ENCODE measurements at places on chromosomes 12 and 14. TPM values are rescaled to one million over a fixed set of nuclear protein-coding genes. Genes with fewer than 3 reads are reported as not detected.

GRCh38 chr14:63460680-63461369 lies 82.4 kb downstream of the PPP2R5E start:
- H3K36me3 ChIP-seq: peaks cover 2% of the 10 kb centered on the region
- DNase-seq: no peak
- no peaks in the 10 kb centered on the region for H3K27me3 ChIP-seq
- no peak overlapping the region for H3K4me3 ChIP-seq
- peak overlapping the region; percentile 34 for H3K27ac ChIP-seq
- H3K4me1 ChIP-seq: no peaks in the 10 kb centered on the region

GRCh38 chr12:57735952-57736740 lies 2.4 kb downstream of the AGAP2 start:
- peak; percentile 69 for DNase-seq
- peaks cover 7% of the 10 kb centered on the region for H3K27me3 ChIP-seq
- H3K4me1 ChIP-seq: peaks cover 12% of the 10 kb centered on the region

DNA sequence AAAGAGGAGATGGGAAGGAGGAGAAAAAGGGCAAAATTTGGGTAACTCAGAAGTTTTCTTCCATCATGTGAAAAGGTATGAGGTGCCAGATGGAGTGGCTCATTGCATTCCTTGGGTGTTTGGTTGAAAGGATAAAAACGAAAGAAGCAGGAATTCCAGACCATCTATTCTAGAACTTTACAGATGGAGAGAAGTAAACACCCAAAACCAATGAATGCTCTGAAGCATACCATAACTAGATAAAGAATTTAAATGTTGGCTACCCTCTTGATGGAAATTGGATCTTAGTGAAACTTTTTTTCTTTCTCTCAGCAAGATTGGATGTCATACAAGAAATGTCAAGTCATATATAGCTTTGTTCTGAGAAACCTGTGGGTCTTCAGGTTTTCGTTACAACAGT lies 175.6 kb upstream of the FAR2 start:
- no peaks in the 10 kb centered on the region for H3K27me3 ChIP-seq
- no peak overlapping the region for H3K27ac ChIP-seq
- H3K36me3 ChIP-seq: no peaks in the 10 kb centered on the region
- no peak for DNase-seq
- H3K4me3 ChIP-seq: no peak overlapping the region

DNA sequence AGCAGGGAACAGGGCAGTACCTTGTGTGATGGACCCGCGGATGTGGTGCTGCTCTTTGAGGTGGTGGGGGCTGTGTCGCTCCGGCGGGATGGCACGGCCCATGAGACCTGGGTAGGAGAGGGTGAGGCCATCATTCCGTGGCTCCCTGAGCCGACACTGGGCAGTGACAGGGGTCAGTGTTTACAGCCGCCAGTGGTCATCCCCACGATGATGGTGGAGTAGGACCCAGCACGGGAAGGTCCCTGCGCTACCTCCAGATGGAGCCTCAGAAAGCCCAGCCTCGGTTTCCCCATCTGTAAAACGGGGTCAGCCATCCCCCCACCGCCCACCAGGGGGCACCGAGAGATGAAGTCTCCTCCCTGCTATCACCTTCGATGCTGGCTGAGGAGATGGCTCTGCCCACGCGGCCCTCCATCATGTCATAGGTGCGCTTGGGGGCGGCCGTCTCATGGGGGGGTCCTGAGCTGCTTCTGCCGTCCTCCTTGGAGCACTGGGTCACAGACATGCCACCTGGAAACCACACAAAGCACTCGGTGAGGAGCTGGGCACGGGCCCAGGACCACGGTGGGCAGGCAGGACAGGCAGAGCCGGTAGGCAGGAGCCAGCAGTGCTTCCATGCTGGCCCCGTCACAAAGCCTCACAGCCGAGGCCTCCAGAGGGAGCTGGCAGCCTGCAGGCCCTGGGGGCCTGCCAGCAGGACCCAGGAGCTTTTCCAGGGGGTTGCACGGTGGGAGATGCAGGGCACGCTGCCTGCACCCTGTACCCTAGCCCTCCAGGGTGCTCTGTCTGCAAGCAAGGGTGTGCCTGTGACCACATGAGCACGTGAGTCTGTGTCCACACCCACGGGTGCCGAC lies 53.1 kb downstream of the RFLNA start:
- no peak overlapping the region for H3K4me3 ChIP-seq
- H3K4me1 ChIP-seq: no peaks in the 10 kb centered on the region
- H3K36me3 ChIP-seq: peaks cover 3% of the 10 kb centered on the region
- DNase-seq: no peak
- H3K27ac ChIP-seq: no peak overlapping the region
- H3K27me3 ChIP-seq: no peaks in the 10 kb centered on the region

DNA sequence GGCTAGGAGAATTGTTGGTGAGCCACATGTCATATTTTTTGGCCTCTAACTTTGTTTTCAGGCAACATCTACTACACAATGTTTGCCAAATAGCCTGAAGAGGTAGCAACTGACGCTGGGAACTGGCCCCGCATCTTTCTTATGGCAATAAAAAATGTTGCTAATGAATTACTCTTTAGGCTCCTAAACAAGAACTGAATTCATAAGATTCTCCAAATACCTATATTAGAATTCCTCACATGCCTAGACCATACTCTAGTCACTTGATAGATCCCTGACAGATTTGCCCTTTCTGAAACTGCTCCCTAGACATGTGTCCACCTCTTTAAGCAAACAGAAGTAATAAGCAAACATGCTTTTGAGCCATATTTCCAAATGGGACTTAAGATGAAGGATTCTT lies 209.0 kb upstream of the ATXN7L3B start:
- peaks cover 13% of the 10 kb centered on the region for H3K4me1 ChIP-seq
- no peak overlapping the region for H3K4me3 ChIP-seq
- peak; percentile 46 for DNase-seq
- no peak overlapping the region for H3K27ac ChIP-seq

DNA sequence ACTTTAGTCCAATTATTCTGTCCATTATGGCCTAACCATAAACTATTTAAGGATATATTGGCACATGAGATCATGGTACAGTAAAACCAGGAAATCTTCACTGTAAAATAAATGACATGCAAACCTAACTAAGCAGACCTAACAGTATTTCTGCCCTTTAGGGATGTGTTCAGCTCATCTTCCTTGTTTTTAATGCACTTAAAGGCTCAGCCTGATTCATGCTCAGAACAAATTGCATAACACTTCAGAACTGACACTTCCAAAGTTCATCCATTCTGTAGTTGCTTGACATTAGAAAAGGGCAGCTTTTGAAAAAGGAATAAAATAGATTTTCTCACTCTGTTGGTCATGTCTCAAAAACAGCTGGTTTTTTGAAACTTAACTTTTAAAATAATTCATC lies 708.5 kb downstream of the C12orf50 start:
- no peaks in the 10 kb centered on the region for H3K27me3 ChIP-seq
- no peak overlapping the region for H3K27ac ChIP-seq
- H3K4me1 ChIP-seq: no peaks in the 10 kb centered on the region
- DNase-seq: no peak

GRCh38 chr12:54648265-54648664 lies at the start of gene DCD:
Gene DCD, minus strand, starts transcription at chr12:54648365. Its CDS starts 62 bp downstream, at chr12:54648303.
- H3K4me3 ChIP-seq: no peak within 1 kb of the TSS
- no peaks in the 10 kb centered on the region for H3K4me1 ChIP-seq
- no peaks in the 10 kb centered on the region for H3K36me3 ChIP-seq
- no peak within 1 kb of the TSS for H3K27ac ChIP-seq
- DNase-seq: no peak

DNA sequence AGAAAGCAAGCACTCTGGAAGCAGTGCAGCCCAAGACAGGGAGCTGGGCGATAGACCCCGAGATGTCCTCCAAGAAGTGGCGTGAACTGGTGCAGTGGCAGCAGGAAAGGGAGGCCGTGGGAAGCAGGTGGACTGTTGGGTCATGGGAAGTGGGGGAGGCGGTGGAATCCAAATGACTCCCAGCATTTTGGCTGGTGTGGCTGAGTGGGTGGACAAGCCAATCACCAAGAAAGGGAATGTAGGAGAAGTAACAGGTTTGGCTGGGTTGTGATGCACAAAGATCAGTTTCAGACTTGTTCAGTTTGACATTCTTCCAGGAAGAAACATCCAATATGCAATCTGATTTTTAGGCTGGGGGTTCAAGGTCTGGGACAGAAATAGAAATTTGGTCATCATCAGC lies 46.0 kb upstream of the KTN1 start:
- H3K27ac ChIP-seq: no peak overlapping the region
- no peak for DNase-seq
- H3K4me3 ChIP-seq: no peak overlapping the region
- no peaks in the 10 kb centered on the region for H3K36me3 ChIP-seq

- H3K4me3 ChIP-seq: no peak overlapping the region
- DNase-seq: peak; percentile 59
- H3K27ac ChIP-seq: no peak overlapping the region
- H3K27me3 ChIP-seq: no peaks in the 10 kb centered on the region
- H3K4me1 ChIP-seq: peaks cover 45% of the 10 kb centered on the region
- no peaks in the 10 kb centered on the region for H3K36me3 ChIP-seq
Observed at GRCh38 chr14:73323896-73324399, 86.6 kb downstream of the PAPLN start.

Gene SERPINA3
- 1.3 TPM for total RNA-seq

Gene LRFN5
- total RNA-seq: not detected

DNA sequence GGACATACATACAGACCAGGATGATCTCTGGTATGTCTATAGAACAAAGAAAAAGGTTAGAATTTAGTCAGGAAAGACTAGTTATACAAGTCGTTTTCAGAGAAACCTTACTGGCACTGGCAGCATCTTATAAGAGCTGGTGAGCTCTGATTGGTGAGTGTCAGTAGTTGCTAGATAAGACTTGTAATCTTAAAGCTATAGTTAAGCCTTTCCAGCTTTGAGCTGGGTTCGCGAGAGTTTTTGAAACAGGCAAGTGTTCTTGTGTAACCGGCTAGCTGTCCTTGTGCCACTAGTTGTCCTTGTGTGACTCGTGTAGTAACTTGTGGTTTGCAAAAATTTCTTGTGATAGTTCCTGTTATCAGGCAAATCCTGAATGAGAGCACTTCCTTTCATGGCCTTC lies 740.9 kb downstream of the GALC start:
- no peak overlapping the region for H3K27ac ChIP-seq
- no peaks in the 10 kb centered on the region for H3K4me1 ChIP-seq
- no peaks in the 10 kb centered on the region for H3K27me3 ChIP-seq
- no peak overlapping the region for H3K4me3 ChIP-seq

DNA sequence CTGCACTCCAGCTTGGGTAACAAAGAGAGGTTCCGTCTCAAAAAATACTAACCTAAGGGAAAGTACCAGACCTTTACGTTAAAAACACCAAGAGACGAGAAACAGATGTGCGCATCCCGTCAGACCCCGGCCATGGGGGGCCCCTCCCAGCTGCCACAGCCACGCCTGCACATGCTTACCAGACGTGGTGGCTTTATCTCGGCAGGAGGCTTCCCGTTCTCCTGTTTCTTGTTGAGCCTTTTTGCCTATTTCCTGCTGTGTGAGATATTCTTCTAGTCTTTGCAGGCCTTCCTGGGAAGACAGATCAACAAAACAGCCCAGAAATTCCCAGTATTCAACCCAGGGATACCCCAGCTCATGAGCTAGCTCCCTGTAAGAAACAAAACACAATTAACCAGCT lies 23.6 kb downstream of the PGAM5 start:
- no peaks in the 10 kb centered on the region for H3K4me1 ChIP-seq
- no peak for DNase-seq
- H3K36me3 ChIP-seq: peaks cover 3% of the 10 kb centered on the region

Gene AQP2
- not detected for total RNA-seq

Gene TCL1B
- not detected for total RNA-seq

DNA sequence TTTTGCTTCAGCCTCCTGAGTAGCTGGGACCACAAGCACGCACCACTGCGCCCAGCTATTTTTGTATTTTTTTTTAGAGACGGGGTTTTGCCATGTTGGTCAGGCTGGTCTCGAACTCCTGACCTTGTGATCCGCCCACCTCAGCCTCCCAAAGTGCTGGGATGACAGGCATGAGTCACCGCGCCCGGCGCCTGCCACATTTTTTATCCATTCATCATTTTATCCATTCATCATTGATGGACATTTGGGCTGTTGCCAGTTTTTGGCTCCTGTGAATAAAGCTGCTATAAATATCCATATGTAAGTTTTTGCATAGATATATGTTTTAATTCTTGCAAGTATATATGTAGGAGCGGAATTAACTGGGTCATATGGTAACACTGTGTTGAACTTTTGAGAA lies 79.5 kb downstream of the DAAM1 start:
- H3K27ac ChIP-seq: no peak overlapping the region
- DNase-seq: no peak
- no peak overlapping the region for H3K4me3 ChIP-seq
- no peaks in the 10 kb centered on the region for H3K4me1 ChIP-seq
- no peaks in the 10 kb centered on the region for H3K27me3 ChIP-seq

Gene SLC11A2
- total RNA-seq: 97.2 TPM

Gene KRT8
- 3,707 TPM for total RNA-seq

DNA sequence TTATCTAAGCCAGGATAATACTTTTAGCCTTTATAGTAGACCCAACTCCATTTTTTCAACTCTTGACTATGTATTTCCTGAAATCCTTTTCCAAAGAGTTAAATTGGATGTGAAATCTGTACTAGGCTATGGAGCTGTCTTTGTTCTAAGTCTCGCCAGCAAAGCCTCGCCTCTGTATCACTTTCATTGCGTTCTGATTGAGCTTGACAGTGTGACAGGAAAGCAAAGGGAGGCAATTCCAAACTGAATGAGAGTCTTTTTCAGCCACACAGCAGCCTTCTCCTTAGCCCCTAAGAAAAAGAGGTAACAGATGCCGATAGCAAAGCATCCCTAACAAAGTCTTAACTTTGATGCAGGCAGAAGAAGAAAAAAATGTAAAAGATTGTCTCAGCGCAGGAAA lies 154.6 kb upstream of the OTX2 start:
- H3K4me3 ChIP-seq: no peak overlapping the region
- no peaks in the 10 kb centered on the region for H3K27me3 ChIP-seq
- H3K27ac ChIP-seq: no peak overlapping the region
- no peak for DNase-seq
- H3K36me3 ChIP-seq: no peaks in the 10 kb centered on the region

DNA sequence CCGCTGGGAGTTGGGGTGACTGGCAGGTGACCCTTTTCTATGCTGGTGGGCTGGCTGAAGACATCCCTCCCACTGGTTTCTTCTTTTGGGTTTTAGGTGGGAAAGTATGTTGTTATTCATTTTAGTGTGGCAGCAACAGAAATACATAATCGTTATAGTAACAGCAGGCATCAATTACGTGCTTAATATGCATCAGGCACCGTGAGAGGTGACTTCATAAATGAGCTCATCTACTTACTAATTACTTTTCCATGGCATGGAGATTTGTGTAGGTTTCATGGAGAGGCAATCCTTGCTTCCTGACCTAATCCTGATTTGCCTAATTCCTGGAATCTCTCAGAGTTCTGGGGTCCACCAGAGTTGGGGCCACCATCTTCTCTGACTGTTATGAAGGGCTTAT lies 13.4 kb upstream of the CELA1 start:
- DNase-seq: no peak
- no peaks in the 10 kb centered on the region for H3K4me1 ChIP-seq
- H3K27me3 ChIP-seq: no peaks in the 10 kb centered on the region
- H3K36me3 ChIP-seq: peaks cover 9% of the 10 kb centered on the region
- no peak overlapping the region for H3K27ac ChIP-seq

DNA sequence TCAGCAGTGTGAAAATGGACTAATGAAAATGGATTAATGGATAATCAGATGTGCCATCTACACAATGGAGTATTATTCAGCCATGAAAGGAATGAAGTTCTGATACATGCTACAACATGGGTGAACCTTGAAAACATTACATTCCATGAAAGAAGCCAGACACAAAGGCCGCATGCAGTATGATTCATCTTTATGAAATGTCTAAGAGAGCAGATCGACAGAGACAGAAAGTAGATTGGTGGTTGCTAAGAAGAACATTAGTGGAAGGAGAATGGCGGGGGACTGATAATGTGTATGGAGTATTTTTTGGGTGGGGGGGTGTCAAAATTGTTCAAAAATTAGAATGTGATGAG lies 47.3 kb downstream of the PRKAB1 start:
- no peaks in the 10 kb centered on the region for H3K27me3 ChIP-seq
- peaks cover 14% of the 10 kb centered on the region for H3K4me1 ChIP-seq
- peaks cover 3% of the 10 kb centered on the region for H3K36me3 ChIP-seq
- DNase-seq: no peak

All from Caco-2 (cell line).